ENCODE measurements at places on chromosomes 7 and 10.
A peak's percentile ranks its signal among the peaks of the same experiment; 100 is the strongest.

DNA sequence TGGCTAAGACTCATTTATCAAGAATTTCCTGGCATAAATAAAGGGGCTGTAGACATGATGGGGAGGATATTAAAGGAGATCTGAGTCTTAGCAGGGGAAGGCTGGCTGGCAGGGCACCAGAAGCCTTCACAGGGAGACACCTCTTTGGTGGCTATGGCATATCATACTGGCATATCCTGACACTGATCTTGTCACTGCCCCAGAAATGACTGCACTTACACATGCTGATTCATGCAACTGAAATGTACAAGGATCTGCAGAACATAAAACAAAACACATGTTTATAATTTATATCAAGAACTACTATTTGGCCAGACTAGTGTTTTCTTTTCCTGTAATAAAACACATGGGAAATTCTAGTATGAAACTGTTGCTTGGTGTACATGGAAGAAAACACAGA, 5.5 kb upstream of the LIPN start:
- DNase-seq, result no peak

DNA sequence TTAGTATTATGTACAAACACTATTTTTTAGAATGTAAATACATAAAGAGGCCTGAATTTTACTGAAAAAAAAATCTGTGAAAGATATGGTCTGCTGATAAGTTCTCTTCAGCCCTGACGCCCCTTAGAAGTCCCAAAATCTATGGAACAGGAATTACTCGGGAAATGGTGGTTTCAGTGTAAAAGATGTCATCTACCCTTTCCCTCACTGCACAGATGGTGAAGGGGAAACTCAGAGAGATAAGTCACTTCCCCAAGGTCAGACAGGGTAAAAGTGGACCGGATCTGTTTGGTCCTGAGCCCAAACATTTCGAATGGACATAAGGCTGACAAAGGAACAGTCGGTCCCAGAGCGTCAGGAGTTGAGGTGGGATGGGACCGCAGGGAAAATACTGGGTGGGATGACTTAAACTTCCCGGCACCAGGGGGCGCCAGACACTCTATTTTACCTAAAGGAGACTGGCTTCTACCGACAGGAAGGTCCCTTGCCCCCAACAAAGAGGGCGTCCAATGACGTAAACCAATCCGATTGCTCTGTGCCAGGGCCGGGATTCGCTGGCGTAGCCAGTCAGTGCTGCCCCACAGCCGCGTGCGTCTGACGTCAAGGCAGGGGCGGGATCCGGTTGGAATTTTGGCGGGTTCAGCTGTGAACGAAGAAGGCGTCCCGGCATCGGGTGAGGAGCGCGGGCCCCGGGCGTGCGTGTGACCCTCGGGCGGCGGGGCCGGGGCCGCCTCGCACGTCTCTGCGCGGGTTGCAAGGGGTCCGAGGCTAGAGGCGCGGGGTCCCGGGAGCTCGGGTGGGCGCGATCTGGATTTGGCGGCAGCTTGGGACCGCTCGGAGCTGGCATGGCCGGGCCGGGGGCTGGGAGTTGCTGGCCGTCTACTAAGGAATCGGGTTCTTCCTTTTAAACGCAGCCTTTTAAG, at the start of gene MCM10:
Gene MCM10 (plus strand): TSS at position 625 of the 923 bp plus-strand sequence. CDS start 2,645 bp downstream, outside the sequence.
- peak; percentile 94 for DNase-seq

- no peak for DNase-seq
Observed at GRCh38 chr10:119457966-119458766, 84.4 kb downstream of the RGS10 start.

DNA sequence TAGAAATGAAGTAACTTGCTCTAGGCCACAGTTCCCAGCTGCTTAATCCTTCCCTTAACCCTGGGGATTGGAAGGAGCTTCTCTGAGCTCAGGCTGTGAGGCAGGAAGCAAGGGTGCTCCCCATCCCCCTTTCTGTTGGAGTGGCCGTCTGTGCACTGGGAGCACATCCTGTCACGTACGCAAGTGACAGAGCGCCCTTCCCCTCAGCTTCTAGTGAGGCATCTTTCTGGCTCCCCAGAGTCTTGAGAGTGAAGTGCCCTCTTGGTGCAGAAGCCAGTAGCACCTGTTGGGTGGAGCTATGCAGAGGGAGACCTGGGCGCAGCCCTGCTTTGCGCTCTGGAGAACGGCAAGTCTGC, 47.8 kb downstream of the SHH start:
- peak; percentile 32 for DNase-seq

DNA sequence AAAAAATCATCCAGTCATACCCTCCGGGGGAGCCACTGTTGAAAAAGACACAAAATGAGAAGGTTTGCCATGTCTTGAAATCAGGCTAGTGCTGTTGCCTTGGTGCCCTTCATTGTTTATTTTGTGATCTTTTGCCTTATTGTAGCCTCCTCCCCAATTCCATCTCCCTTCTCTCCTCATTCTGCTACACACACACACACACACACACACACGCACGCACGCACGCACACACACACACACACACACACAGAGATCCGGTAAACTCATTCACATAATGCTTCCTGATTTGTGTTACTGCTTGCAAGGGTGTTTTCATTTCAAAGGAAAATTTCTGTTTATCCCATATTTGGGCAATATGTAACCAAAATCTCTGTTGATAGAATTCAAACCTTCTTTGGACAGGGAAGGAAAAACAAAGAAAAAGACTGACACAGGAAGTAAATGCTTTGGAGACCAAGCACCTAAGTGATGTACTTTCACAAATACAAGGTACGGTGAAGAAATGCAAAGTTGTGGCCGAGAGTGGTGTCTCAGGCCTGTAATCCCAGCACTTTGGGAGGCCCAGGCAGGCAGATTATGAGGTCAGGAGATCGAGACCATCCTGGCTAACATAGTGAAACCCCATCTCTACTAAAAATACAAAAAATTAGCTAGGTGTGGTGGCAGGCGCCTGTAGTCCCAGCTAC, 141.1 kb upstream of the CDK13 start:
- DNase-seq, result no peak

- DNase-seq, result no peak
Observed at GRCh38 chr10:68235111-68235510, 3.2 kb upstream of the ATOH7 start.

All from activated CD4-positive, alpha-beta T cell treated with anti-CD3 and anti-CD28 coated beads, Interleukin-2, amount 50 U/mL, for 24 hours (primary cell).